Omental fat pad (tissue), 4 donors: ENCODE measurements at places on chromosomes 6 and 20.

DNA sequence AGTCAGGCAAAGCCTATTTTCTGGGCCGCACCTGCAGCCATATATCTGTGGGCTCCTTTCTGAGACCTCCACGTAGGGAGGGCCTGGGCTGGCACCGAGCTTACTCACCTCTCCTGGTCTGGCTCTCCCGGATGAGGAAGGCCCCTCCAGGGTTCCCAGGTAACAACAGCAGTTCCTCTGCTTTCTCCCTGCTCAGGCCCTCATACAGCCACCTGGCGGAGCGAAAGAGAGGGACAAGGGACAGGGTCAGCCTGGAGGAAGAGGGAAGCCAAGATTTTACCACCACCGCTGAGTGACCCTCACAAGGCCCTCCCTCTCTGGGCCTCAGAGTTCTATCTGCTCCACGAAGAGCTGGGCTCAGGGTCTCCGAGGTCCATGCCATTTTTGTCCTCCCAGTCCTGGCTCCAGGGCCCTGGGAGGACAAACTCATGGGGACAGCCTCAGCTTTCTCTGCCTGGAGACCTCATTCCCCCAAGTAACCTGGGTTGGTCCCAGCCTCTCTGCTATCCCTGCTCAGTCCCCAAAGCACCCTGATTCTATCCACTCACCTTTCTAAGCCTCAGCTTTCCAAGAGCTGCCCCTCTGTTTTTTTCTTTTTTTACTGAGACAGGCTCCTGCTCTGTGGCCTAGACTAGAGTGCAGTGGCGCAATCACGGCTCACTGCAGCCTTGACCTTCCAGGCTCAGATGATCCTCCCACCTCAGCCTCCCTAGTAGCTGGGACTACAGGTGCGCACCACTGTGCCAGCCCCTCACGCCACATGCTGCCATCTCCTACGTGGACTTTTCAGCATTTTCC, 13.3 kb downstream of the SLA2 start:
- DNase-seq, result no peak

DNA sequence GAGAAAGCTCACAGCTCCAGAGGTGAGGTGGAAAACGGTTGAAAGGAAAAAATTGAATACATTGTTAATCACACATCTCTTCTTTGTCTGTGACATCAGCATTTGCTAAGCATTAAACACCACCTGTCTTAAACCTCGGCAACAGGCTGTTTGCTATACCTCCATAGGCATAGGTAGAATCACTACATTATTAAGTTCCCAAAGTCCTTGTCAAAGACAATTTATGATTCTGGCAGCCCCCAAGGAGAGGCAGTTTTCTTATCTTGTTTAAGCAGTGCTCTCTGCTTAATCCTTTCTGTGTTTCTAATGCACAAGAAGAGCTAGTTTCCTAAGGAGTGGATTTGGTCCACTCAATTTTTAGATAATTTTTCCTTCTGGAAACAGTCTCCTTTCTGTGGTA, 249.7 kb downstream of the NKAIN2 start:
- no peak for DNase-seq

GRCh38 chr6:35146453-35146852, 5.3 kb upstream of the TCP11 start:
- DNase-seq, result no peak

GRCh38 chr20:63976980-63977738, 2.3 kb downstream of the SAMD10 start:
- no peak for DNase-seq

- DNase-seq, result no peak
Measured at GRCh38 chr6:34819571-34820480, 27.9 kb downstream of the BLTP3A start.

DNA sequence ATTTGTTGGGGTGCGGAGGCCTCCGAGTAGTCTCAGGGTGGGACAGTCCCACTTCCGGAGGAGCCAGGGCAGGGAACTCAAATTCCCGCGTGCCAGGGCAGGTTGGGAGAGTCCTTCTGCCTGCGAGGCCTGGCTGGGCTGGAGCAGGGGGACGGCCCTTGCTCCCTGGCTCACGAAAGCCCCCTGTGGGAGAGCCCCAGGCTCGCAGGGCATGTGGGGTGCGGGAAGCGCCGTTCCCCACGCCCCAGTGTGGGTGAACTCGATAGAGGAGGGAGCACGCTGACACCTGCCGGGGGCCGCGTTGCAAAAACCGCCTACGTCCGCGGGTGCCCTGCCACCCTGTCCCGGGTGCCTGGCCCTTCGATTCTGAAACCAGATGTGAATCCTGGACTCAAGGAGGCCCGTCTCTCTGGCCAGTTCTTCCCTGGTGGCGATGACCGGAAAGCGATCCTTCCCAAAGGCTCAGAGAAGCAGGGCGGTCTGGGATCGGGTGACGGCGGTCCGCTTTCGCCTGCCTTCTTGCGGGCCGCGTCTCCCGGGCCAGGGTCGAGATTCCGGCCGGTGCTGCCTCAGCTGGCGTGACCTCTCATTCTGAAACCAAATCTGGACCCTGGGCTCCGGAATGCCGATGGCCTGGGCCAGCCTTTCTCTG, 1846.5 kb upstream of the DEFB115 start:
- no peak for DNase-seq

DNA sequence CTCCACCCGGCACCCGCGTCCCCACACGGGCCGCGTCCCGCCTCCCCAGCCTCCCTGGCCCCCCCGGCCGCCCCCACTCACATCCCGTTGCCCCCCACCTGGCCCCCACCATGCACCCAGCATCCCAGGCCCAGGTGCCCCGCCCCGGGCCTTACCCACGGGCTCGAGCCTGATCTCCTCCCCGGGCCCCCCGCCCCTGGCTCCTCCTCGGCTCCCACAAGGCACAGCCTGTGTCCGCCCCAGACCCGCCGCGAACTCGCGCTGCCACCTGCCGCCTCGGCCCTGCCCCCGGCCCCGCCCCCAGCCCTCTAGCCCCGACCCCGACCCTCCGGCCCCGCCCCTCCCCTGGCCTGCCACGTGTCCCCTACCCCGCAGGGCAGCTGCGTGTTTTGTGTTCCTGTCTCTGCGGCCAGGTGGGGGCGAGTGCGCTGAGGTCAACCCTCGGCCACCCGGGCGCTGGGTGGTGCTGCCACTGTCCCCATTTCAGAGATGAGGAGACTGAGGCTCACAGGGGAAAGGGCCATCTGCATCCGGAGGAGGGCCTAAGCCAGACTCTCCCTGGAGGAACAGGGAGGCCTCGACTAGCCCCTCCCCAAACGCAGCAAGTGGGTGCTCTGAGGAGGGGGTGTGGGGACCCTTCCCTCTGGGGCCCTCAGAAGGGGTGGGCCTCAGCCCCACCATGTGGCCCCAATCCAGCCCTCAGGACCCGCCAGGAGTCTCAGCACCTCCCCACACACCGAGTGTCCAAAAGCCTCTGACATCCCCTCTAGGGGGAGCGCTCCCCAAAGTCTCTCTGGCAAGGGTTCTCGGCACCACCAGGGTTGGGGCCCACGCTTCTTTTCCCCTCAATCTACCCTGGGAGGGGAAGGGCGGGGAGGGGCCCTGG, 99.8 kb downstream of the TAF4 start:
- DNase-seq, result no peak

GRCh38 chr6:150539111-150539510, 60.6 kb upstream of the PLEKHG1 start:
- no peak for DNase-seq
